Endothelial cell (in vitro differentiated cells): ENCODE measurements at places on chromosomes 5 and 9.

DNA sequence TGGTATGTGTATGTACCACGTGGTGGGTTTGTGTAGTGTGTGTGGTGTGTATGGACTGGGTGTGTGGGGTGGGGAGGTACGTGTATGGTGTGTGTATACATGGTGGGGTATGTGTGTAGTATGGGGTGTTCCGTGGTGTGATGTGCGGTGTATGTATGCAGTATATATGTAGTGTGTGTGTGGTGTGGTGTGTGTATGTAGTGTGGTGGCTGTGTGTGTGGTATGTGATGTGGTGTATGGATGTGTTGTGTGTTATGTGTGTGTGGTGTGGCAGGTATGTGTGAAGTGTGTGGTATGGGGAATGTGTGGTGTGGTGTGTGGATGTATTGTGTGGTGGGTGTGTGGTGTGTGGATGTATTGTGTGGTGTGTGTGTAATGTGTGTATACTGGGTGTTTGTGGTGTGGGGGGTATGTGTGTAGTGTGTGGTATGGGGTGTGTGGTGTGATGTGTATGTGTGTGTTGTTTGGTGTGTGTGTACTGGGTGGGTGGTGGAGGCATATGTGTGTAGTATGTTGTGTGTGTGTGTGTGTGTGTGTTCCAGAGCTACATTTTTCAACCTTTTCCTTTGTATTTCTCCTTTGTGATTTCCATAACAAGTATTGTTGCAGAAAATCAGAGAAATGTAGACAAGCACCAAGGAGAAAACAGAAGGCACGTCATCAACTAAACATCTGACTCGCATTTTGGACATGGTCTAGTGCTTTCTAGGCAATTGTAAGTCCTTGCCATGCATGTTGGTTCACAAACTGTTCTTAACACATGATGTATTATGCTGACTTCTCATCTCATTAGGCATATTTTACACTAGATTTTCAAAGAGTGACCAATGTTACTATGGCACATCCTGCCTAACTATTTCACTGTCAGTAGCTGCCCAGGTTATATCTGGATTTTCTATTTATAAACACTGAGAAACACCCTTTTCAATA lies 13.2 kb downstream of the SEMA4D start:
- peaks cover 10% of the 10 kb centered on the region for H3K4me1 ChIP-seq
- H3K36me3 ChIP-seq, result no peaks in the 10 kb centered on the region
- H3K27ac ChIP-seq, result peak overlapping the region; percentile 5
- peaks cover 3% of the 10 kb centered on the region for H3K27me3 ChIP-seq

DNA sequence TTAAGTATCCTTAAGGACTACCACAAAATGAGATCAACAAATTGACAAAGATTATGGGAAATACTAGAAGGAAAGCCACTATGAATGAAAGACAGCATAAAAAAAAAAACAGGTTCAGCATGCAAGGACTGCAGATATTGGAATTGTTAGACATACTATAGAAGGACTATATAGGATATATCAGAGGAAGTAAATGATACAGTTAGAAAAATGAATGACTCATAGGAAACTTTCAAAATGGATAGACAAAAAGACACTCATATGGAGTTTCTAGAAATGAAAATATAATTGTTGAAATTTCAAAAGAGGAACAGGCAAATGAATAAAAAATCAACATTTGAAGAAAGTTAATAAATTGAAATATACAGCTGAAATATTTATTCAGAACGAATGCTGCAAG lies 180.6 kb downstream of the PLK2 start:
- H3K27ac ChIP-seq, result no peak overlapping the region
- H3K36me3 ChIP-seq, result no peaks in the 10 kb centered on the region
- H3K4me3 ChIP-seq, result no peak overlapping the region
- no peak for DNase-seq

GRCh38 chr5:16505140-16505891 lies 39.7 kb upstream of the ZNF622 start:
- DNase-seq, result no peak
- H3K4me1 ChIP-seq, result no peaks in the 10 kb centered on the region
- no peaks in the 10 kb centered on the region for H3K27me3 ChIP-seq
- no peak overlapping the region for H3K4me3 ChIP-seq
- no peak overlapping the region for H3K27ac ChIP-seq

GRCh38 chr9:91245431-91246313 lies 116.0 kb downstream of the AUH start:
- H3K4me3 ChIP-seq, result no peak overlapping the region
- DNase-seq, result no peak
- peak overlapping the region; percentile 4 for H3K27ac ChIP-seq
- H3K36me3 ChIP-seq, result no peaks in the 10 kb centered on the region
- no peaks in the 10 kb centered on the region for H3K27me3 ChIP-seq

DNA sequence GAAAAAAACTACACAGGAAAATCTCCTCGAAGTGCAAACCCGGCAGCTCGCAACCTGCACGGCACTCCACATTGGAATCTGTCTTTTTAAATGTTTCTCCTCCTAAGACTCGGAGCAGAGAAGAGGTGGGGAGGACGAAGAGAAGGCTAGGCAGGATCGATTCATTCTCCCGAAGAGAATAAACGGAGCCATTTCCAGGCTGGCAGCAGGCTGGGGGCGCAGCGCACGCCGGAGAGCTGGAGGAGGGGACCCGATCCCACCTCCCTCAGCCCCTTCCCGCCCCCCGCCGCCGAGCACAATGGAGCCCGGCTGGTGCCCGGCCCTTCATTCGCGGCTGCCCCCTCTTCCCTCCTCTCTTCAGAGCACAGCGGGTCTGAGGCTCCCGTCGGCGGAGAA lies 628 bp downstream of the HOMER1 start:
- peaks cover 3% of the 10 kb centered on the region for H3K36me3 ChIP-seq
- H3K27ac ChIP-seq, result peak overlapping the region; percentile 92
- H3K27me3 ChIP-seq, result peaks cover 7% of the 10 kb centered on the region
- H3K4me1 ChIP-seq, result peaks cover 52% of the 10 kb centered on the region
